Activated CD4-positive, alpha-beta memory T cell treated with anti-CD3 and anti-CD28 coated beads, Interleukin-2, amount 10 ng/mL, durations not matched to agents 7 days and 5 days (primary cell): ENCODE measurements at places on chromosomes 3 and 15. TPM values are rescaled to one million over a fixed set of nuclear protein-coding genes. Genes with fewer than 3 reads are reported as not detected.

GRCh38 chr15:87873516-87873915, 383.0 kb downstream of the NTRK3 start:
- no peaks in the 10 kb centered on the region for H3K36me3 ChIP-seq
- H3K4me3 ChIP-seq: no peak overlapping the region
- no peak for DNase-seq
- no peak overlapping the region for H3K27ac ChIP-seq
- H3K27me3 ChIP-seq: no peaks in the 10 kb centered on the region

CSPG5 gene
- total RNA-seq: 0.30 TPM

LSAMP gene
- not detected for total RNA-seq

DNA sequence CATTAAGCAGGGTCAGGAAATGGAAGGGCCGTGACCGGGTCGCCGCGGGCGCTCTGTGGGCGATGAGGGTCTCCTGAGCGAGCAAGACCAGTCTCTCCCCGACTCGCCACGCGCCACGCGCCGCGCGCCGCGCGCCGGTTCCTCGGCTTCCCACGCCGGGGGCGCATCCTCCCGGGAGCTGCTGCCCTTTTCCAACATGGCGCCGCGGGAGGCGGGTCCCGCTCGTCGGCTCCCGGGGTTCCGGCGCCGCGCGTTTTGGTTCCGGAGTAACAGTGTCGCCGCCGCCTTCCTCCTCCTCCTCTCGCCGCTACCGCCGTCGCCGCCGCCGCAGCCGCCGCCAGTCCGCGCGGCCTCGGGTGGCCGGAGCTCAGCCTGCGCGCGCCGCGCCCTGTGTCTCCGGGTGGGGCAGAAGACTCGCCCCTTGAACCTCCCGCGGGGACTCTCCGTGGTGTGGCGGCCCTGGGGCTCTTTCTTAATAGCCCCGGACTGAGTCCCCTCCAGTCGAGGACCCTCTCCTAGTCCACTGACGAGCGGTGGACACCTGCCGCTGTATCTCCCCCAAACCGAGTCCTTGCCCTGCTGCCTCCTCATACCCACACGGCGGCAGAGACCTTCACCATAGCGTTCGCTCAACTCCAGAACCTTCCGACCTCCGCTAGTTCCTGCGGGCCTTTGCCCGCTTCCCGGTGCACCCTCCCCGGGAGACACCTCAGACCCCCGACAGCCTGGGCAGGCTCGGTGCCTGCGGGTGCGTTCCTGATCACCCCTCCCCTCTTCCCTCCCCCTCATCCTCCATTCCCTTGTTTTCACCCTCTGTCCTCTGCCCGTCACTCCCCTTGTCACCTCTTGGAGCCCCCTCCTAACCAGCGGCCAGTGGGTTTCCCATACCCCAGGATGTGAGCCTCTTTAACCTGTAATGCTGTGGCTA, at the start of gene MAP2K5:
TSS of gene MAP2K5 (plus strand) at position 284 of the 928 bp plus-strand sequence. CDS start at position 917, 633 bp downstream.
- H3K4me3 ChIP-seq: peak within 1 kb of the TSS; percentile 89
- peaks cover 52% of the 10 kb centered on the region for H3K4me1 ChIP-seq
- peak within 1 kb of the TSS; percentile 88 for H3K27ac ChIP-seq
- H3K27me3 ChIP-seq: peaks cover 5% of the 10 kb centered on the region
- H3K36me3 ChIP-seq: peaks cover 24% of the 10 kb centered on the region

CILP gene
- total RNA-seq: not detected

- H3K27ac ChIP-seq: no peak overlapping the region
- no peaks in the 10 kb centered on the region for H3K36me3 ChIP-seq
- no peak for DNase-seq
- H3K27me3 ChIP-seq: no peaks in the 10 kb centered on the region
Measured at GRCh38 chr3:139123377-139124095, 78.8 kb upstream of the PRR23C start.

POLQ gene
- 27.9 TPM for total RNA-seq

DNA sequence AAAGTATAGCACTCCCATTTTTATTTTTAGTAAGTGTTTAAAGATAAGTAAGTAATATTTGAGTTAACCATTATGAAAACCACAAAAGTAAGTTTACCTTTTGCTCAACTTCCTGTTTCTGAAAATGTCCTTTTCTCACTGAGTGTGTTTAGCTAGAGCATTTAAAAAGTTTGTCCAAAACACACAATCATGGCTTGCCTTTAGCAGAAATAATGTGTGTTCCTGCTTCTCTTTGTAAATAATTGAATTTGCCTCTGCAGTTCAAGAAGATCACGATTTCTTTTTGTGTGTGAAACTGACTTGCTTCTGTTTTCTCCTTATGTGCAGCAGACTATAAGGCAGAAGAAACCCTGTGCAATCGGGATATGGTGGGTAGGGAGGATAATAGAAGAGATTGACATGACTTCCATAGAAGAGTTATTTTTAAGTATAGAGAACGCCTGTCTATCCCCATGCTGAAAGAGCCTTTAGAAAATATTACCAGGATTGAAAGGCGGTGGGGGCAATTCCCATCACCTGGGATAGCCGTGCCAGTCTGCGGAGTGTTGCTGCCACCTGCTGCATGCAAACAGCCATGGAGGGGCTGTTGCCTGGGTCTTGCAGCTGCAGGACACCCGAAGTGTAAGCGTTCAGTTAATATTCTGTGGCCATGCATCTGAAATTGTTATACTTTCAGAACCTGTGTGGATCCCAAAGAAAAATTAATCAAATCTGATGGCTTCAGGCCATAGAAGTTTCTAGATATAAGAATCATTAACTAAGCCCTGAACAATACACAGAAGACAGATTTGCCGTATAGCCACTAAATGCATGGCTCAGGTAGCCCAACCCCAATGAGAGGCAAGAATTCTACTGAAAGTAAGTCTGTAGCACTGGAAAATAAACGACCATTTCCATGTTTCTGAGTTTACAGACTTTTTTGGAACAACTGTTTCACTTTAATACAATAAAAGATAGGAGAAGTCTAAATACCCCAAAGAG, 2.4 kb upstream of the CD96 start:
- peak overlapping the region; percentile 70 for H3K4me3 ChIP-seq
- peak; percentile 74 for DNase-seq
- H3K36me3 ChIP-seq: peaks cover 27% of the 10 kb centered on the region
- no peaks in the 10 kb centered on the region for H3K27me3 ChIP-seq
- H3K4me1 ChIP-seq: peaks cover 53% of the 10 kb centered on the region
- peak overlapping the region; percentile 82 for H3K27ac ChIP-seq

GOLGA6L4 gene
- 2.3 TPM for total RNA-seq

DNA sequence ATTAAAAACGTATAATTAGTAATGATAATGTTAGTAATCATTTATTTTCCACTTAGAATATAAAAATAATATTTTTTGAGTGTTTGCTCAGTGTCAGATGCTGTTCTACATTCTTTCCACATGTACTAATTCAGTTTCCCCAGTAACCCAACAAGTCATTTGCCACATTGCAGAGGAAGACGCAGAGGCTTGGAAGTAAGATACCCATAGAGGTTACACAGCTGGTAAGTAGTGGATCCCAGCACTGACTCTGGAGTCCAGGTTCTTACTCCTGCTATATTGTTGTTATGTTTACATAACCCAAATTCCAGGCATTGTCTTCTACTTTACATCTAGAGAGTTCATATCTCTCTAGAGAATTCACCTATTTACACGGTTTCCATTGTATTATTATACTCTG, 48.2 kb upstream of the MYO5C start:
- peaks cover 30% of the 10 kb centered on the region for H3K36me3 ChIP-seq
- no peaks in the 10 kb centered on the region for H3K27me3 ChIP-seq
- no peak overlapping the region for H3K4me3 ChIP-seq
- no peak overlapping the region for H3K27ac ChIP-seq
- no peak for DNase-seq

DNA sequence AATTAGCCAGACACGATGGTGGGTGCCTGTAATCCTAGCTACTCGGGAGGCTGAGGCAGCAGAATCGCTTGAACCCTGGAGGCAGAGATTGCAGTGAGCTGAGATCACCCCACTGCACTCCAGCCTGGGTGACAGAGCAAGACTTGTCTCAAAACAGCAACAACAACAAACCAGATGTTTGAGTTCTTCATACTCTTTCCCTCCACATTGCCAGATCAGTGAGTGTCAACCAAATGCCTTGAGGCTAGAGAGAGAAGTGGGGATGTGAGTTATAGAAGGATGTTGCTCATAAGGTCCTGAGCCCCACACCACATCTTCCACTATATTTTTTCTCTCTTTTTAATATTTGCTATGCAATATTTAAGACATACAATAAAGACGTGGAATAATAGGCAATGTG, 19.8 kb downstream of the MAPKBP1 start:
- H3K27ac ChIP-seq: no peak overlapping the region
- H3K27me3 ChIP-seq: no peaks in the 10 kb centered on the region
- no peak overlapping the region for H3K4me3 ChIP-seq
- no peak for DNase-seq
- H3K4me1 ChIP-seq: peaks cover 52% of the 10 kb centered on the region

LOXL1 gene
- total RNA-seq: 9.1 TPM

DNA sequence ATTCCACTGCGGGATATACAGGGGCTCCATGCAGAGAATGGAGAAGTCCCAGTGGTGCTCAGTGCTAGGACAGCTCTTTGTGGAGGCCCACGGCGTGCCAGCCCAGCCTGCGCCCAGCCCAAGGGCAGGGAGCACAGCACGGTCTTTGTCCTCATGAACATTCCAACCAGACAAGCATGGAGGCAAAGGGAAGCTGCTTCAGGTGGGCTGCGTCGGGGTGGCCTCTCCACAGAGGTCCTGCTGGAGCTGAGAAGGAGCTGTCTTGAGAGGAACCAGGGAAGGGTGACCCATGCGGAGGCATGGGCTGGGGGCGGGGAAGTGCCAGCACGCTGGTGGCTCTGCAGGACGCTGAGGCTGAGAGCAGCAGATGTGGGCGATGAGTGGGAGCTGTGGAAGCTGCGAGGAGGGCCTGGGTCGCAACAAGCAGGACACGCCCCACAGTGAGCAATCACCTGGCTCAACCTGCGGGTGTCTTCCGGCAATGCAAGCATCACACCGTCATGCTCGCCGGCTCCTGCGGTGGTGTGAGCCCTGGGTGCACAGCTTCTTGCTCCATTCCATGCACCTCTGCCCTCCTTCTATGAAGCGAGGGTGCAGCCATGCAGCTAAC, 14.0 kb upstream of the KLF15 start:
- DNase-seq: no peak
- no peaks in the 10 kb centered on the region for H3K4me1 ChIP-seq
- H3K4me3 ChIP-seq: no peak overlapping the region
- peaks cover 2% of the 10 kb centered on the region for H3K27me3 ChIP-seq
- H3K27ac ChIP-seq: no peak overlapping the region

DNA sequence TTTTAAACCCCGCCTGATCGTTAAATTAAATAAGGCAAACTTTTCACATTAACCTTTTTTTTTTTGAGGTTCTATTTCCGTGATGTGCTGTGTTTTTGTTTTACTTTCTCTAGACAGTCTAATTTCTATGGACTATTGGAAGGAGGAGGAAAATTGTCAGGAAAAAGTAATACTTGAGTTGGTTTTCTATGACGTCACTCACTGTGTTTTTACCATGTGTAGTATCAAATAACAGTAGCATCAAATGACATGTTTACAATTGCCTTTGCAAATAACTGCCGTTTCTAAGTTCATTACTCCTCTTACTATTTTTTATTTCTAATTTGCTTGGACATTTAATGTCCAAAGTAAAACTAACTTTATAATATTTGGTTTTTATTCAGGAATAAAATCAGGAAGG, 32.3 kb downstream of the MYO1E start:
- peaks cover 53% of the 10 kb centered on the region for H3K27me3 ChIP-seq
- DNase-seq: no peak
- H3K36me3 ChIP-seq: no peaks in the 10 kb centered on the region
- no peaks in the 10 kb centered on the region for H3K4me1 ChIP-seq
- H3K4me3 ChIP-seq: no peak overlapping the region

GRCh38 chr3:23508464-23508863, 297.3 kb upstream of the UBE2E1 start:
- no peaks in the 10 kb centered on the region for H3K27me3 ChIP-seq
- H3K4me1 ChIP-seq: no peaks in the 10 kb centered on the region
- no peaks in the 10 kb centered on the region for H3K36me3 ChIP-seq
- no peak overlapping the region for H3K27ac ChIP-seq
- no peak overlapping the region for H3K4me3 ChIP-seq

IL16 gene
- total RNA-seq: 200 TPM

DNA sequence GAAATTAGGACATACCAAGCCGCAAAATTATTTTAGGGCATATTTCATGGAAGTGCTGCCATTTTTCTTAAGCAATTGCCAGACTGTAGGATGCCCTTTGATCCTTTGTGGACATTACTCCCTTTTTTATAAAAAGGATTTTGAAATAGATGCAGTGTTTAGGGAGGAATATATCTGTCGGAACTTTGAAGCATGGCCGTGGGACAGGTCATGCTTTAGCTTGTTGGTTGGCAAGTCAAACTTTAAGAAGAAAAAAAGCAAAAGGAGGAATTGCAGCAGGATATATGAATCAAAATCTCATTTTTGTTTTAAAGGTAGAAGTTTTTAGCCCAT, 122.1 kb downstream of the MCTP2 start:
- H3K27me3 ChIP-seq: no peaks in the 10 kb centered on the region
- no peak overlapping the region for H3K27ac ChIP-seq
- no peak for DNase-seq
- H3K36me3 ChIP-seq: peaks cover 19% of the 10 kb centered on the region

NXPE3 gene
- total RNA-seq: 23.6 TPM

DNA sequence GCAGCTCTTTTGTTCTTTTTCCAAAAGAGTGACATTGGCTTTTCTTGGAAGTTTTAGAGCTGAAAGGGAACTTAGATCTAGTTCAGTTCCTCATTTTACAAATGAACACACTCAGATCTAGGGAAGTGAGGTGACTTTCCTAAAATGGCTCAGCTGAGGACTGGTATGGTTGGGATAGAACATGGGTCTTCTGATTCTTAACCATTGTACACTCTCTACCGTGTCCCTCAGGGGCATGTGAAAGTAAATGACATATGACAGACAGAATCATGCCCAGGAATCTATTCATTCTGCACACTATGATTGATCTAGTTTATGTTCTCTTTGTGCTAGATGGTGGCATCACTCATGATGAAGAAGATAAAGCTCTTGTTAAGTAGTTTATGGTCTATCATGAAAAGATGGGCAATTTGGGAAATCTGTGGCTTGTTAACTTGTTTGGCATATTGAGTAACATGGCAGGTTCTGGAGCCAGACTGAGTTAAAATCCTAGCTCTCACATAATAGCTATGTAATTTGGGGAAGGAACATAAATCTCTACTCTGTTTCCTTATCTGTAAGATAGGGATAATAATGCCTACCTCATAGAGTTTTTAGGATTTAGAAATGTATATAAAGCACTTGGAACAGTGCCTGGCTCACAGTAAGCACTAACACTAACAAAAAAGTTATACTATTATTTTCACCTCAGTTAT, 30.9 kb downstream of the UBE2E1 start:
- no peak for DNase-seq
- no peak overlapping the region for H3K27ac ChIP-seq
- no peaks in the 10 kb centered on the region for H3K36me3 ChIP-seq
- no peaks in the 10 kb centered on the region for H3K27me3 ChIP-seq
